ENCODE measurements at places on chromosomes 4 and X. TPM values are rescaled to one million over a fixed set of nuclear protein-coding genes. Genes with fewer than 3 reads are reported as not detected.

- H3K4me3 ChIP-seq, result peak within 1 kb of the TSS; percentile 93
- no peaks in the 10 kb centered on the region for H3K27me3 ChIP-seq
- H3K36me3 ChIP-seq, result peaks cover 40% of the 10 kb centered on the region
- peak within 1 kb of the TSS; percentile 93 for H3K27ac ChIP-seq
Observed at GRCh38 chr4:122621016-122621507, at the start of gene IL21. Gene IL21, minus strand, starts transcription at chr4:122621066. Its CDS starts 55 bp downstream, at chr4:122621011.

DNA sequence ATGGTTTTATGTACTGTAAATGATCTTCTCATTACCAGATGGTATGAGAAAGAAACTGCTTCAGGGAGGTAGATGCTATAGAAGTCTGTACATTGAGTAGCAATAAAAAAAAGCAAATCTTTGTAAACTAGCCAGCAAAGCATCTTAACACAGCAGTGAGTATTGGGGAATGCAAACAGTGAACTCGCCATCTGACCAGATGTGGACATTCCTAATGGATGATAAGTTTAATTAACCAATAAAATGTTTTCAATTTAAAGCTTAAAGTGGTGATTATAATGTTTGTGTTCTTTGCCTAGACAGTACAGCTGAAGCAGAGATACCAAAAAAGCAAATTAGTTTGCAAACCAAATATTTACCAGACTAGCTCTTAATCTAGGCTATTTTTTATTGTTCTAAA lies 1144.2 kb downstream of the FAT4 start:
- no peak overlapping the region for H3K27ac ChIP-seq
- no peak overlapping the region for H3K4me3 ChIP-seq
- no peak for DNase-seq
- no peaks in the 10 kb centered on the region for H3K36me3 ChIP-seq
- H3K27me3 ChIP-seq, result no peaks in the 10 kb centered on the region

GRCh38 chr4:7124689-7125442 lies 57.0 kb upstream of the GRPEL1 start:
- H3K36me3 ChIP-seq, result no peaks in the 10 kb centered on the region
- H3K4me1 ChIP-seq, result no peaks in the 10 kb centered on the region
- no peak overlapping the region for H3K4me3 ChIP-seq

DNA sequence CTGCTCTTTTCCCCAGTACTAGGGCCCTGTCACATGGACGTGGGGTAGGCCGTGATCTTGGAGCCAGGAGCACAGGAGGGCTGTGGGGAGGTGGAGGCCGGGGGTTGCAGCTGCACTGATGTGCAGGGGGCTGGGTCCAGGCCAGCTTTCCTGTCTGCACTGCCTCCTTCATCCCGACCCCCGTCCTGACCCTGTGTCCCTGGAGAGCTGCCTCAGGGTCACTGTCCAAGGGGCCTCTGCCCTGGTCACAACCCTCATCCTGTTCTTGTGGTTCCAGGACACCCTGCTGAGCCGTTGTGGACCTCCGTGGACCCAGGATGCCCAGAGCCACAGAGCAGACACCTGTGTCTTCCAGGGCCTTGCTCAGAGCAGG lies 91.7 kb upstream of the ADRA2C start:
- no peak overlapping the region for H3K27ac ChIP-seq
- H3K27me3 ChIP-seq, result peaks cover 2% of the 10 kb centered on the region
- no peak for DNase-seq
- H3K4me1 ChIP-seq, result no peaks in the 10 kb centered on the region
- no peak overlapping the region for H3K4me3 ChIP-seq
- H3K36me3 ChIP-seq, result no peaks in the 10 kb centered on the region

DNA sequence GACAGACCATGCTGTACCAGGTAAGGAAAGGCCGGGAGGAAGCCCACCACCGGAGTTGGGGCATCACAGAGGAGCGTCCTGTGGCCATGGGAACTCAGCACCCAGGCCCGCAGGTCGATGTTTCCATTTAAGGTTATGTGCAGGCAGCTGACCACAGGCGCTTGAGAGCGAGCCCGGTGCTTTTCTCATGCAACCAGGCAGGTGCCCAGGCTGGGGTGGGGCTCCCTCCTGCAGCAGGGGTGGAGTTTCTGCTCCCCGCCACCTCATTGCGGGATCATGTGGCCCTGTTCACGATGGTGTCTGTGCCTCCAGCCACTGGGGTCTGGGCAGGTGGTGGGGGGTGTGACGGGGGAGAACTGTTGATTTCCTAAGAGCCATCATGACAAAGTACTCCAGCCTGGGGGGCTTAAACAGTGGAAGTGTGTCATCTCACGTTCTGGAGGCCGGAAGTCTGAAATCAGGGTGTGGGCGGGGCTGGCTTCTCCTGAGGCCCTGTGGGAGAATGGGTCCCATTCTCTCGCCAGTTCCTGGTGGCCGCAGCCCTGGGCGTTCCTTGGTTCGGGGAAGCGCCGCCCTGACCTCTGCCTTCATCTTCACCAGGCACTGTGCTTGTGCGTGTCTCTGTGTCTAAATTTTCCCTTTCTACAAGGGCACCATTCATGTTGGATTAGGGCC lies 60.9 kb downstream of the CPZ start:
- H3K4me3 ChIP-seq, result no peak overlapping the region
- H3K4me1 ChIP-seq, result no peaks in the 10 kb centered on the region
- H3K36me3 ChIP-seq, result no peaks in the 10 kb centered on the region
- DNase-seq, result no peak
- no peak overlapping the region for H3K27ac ChIP-seq
- no peaks in the 10 kb centered on the region for H3K27me3 ChIP-seq

- peaks cover 2% of the 10 kb centered on the region for H3K27me3 ChIP-seq
- H3K4me3 ChIP-seq, result no peak overlapping the region
- H3K4me1 ChIP-seq, result no peaks in the 10 kb centered on the region
- no peak for DNase-seq
Observed at GRCh38 chrX:107730991-107731766, 44.4 kb downstream of the TSC22D3 start.

DNA sequence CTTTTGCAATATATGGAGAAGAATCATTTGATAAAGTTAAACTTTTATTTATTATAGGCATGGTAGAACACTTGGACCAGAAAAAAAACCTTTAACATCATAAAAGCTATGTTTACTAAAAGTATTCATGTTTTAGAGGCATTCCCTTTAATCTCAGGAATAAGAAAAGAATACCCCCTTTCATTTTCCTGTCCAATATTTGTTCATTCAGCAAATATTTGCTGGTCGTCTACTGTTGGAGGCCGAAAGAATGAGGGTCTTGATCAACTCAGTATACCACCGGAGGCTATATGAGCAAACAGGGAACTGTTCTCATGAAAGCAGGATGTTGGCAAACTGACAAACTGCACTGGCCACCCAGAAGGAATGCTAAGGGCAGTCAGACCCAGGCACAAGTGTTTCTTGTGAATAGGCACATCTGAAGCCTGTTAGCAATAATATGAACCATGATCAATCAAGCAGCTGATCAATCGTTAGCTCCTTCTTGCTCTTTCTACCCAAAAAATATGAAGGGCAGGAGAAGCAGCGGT lies 480.8 kb upstream of the FAT1 start:
- H3K27ac ChIP-seq, result no peak overlapping the region
- H3K4me1 ChIP-seq, result no peaks in the 10 kb centered on the region
- no peaks in the 10 kb centered on the region for H3K27me3 ChIP-seq
- DNase-seq, result no peak

- H3K27me3 ChIP-seq, result no peaks in the 10 kb centered on the region
- peaks cover 16% of the 10 kb centered on the region for H3K36me3 ChIP-seq
- peak overlapping the region; percentile 92 for H3K27ac ChIP-seq
- peaks cover 19% of the 10 kb centered on the region for H3K4me1 ChIP-seq
- H3K4me3 ChIP-seq, result peak overlapping the region; percentile 99
- DNase-seq, result no peak
Observed at GRCh38 chr4:39528061-39528465, 824 bp upstream of the UGDH start.

DNA sequence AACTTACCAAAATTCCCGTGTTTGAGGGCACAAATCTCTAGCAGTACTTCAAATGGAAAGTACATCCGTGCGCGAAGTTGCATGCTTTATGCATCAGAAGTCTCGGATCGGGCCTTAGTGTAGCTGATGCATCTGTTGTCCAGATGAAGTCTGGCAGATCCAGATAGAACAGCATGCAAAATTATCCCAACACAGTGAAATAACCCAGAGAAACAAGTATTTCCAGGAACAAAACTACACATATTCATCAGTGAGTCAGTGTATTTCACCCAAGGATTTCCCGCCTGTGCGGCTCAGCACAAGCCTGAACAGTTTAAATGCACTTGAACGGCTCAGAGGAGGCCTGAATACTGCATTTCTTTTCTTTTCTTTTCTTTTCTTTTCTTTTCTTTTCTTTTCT lies 27.4 kb upstream of the CLDN24 start:
- no peak for DNase-seq
- H3K27me3 ChIP-seq, result no peaks in the 10 kb centered on the region
- no peak overlapping the region for H3K27ac ChIP-seq
- no peaks in the 10 kb centered on the region for H3K36me3 ChIP-seq
- peaks cover 6% of the 10 kb centered on the region for H3K4me1 ChIP-seq
- no peak overlapping the region for H3K4me3 ChIP-seq

DNA sequence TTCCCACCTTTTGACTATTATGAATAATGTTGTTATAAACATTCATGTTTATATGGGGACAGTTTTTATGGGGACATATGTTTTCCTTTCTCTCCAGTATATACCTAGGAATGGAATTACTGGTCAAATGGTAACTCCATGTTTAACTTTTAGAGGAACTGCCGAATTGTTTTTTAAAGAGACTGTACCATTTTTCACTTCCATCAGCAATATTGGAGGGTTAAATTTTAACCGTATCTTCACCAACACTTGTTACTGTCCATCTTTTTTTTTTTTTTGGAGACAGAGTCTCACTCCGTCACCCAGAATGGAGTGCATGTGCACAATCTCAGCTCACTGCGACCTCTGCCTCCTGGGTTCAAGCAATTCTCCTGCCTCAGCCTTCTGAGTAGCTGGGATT lies 46.4 kb upstream of the PRPS1 start:
- no peak overlapping the region for H3K4me3 ChIP-seq
- no peaks in the 10 kb centered on the region for H3K27me3 ChIP-seq
- H3K36me3 ChIP-seq, result no peaks in the 10 kb centered on the region
- no peak overlapping the region for H3K27ac ChIP-seq

GRCh38 chrX:9626379-9626778 lies 139.3 kb downstream of the GPR143 start:
- peaks cover 25% of the 10 kb centered on the region for H3K4me1 ChIP-seq
- no peak for DNase-seq
- no peak overlapping the region for H3K4me3 ChIP-seq
- peaks cover 2% of the 10 kb centered on the region for H3K27me3 ChIP-seq
- H3K27ac ChIP-seq, result no peak overlapping the region
- peaks cover 2% of the 10 kb centered on the region for H3K36me3 ChIP-seq

- H3K27ac ChIP-seq, result no peak overlapping the region
- H3K4me1 ChIP-seq, result no peaks in the 10 kb centered on the region
- no peaks in the 10 kb centered on the region for H3K36me3 ChIP-seq
- no peak overlapping the region for H3K4me3 ChIP-seq
Observed at GRCh38 chr4:160835789-160836188, 1328.0 kb downstream of the FSTL5 start.

DNA sequence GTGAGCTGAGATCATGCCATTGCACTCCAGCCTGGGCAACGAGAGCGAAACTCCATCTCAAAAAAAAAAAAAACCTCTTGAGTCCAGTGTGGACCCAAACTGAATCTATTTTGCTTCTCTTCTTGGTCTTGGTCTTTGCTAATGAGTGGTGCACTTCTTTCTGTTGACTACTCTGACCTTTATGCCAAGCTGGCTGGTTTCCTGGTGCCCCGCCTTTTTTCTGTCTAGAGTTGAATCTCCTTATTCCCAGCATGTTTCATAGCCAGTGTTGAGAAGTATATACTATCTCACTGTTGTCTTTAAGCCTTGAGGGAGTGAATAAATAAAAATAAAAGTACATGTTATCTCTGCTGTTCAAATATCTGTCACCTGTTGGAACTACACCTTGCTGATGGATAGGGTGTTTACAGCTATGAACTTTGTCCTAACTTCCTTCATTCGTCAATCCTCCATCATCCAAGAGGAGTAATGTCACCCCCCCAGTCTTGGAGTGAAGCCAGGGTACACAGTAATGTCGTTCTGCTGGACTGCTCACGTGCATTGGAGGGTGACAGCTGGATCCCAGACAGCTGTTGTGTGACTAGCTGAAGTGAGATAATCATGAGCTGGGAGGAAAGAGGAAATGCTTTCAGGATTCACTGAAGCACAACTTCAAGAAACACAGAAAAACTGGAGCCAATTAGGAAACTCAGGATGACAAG lies 99.3 kb upstream of the PRKG2 start:
- no peak for DNase-seq
- no peak overlapping the region for H3K27ac ChIP-seq
- H3K4me1 ChIP-seq, result no peaks in the 10 kb centered on the region
- no peaks in the 10 kb centered on the region for H3K36me3 ChIP-seq

- DNase-seq, result no peak
- no peaks in the 10 kb centered on the region for H3K36me3 ChIP-seq
- no peaks in the 10 kb centered on the region for H3K27me3 ChIP-seq
- H3K4me1 ChIP-seq, result no peaks in the 10 kb centered on the region
Observed at GRCh38 chr4:97016186-97016907, 1126.9 kb downstream of the STPG2 start.

DNA sequence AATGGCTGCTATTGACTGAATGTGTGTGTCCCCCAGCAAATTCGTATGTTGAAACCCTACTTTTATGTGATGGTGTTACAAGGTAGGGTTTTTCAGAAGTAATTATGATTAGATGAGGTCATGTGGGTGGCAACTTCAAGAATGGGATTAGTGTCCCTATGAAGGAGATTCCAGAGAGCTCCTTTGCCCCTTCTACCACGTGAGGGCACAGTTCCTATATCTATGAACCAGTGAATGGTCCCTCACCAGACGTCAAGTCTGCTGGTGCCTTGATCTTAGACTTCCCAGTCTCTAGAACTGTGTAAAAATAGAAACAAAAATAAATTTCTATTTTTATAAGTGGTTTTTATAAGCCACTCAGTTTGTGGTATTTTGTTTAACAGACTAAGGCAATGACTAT lies 1137.6 kb upstream of the IGFBP7 start:
- no peaks in the 10 kb centered on the region for H3K4me1 ChIP-seq
- no peak overlapping the region for H3K4me3 ChIP-seq
- no peaks in the 10 kb centered on the region for H3K36me3 ChIP-seq
- DNase-seq, result no peak

Gene STAP1
- 19.2 TPM for total RNA-seq

Gene CNKSR2
- 7.4 TPM for total RNA-seq

Gene PLXNB3
- total RNA-seq, result 0.81 TPM

Gene SCML2
- total RNA-seq, result 3.6 TPM

Gene REPS2
- total RNA-seq, result not detected

Gene INTU
- total RNA-seq, result not detected

Gene DMRTC1
- total RNA-seq, result not detected

Gene DMD
- total RNA-seq, result 12.8 TPM

Data from activated T-helper 1 cell treated with anti-CD3 and anti-CD28 coated beads, Interleukin-12 subunit alpha, Interleukin-12 subunit beta, Interleukin-2, Interleukin-4 antibody, amounts not matched to agents 30 ng/mL and 10 ng/mL and 1 ng/mL, durations not matched to agents 14 hours and 24 hours and 36 hours (primary cell).